Urinary bladder (tissue), 4 donors: ENCODE measurements at places on chromosomes 12 and 14. TPM values are rescaled to one million over a fixed set of nuclear protein-coding genes. Genes with fewer than 3 reads are reported as not detected.

The BTBD7 gene
- polyA plus RNA-seq = 14.3 TPM

The SERPINA10 gene
- polyA plus RNA-seq = 0.10 TPM

The SLC17A8 gene
- 0.05 TPM for polyA plus RNA-seq

The GPRC5D gene
- 0.13 TPM for polyA plus RNA-seq

The RALGAPA1 gene
- polyA plus RNA-seq = 17.4 TPM

The SLC35E3 gene
- polyA plus RNA-seq = 4.5 TPM

The KCNA1 gene
- polyA plus RNA-seq = 0.10 TPM

The MIP gene
- not detected for polyA plus RNA-seq

The SPTSSA gene
- 38.4 TPM for polyA plus RNA-seq
